ENCODE measurements at places on chromosomes 5 and 9.

DNA sequence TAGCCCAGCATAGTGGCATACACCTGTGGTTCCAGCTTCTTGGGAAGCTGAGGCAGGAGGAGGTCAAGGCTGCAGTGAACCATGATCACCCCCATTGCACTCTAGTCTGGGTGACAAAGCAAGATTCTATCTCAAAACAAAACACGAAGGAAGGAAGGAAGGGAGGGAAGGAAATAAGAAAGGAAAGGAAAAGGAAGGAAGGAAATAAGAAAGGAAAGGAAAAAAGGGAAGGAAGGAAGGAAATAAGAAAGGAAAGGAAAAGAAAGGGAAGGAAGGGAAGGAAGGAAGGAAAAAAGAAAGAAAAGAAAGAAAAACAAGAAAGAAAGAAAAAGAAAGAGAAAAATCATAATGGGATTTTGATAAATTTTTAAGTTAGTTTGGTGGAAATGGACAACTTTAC, 3.1 kb upstream of the STX17 start:
- DNase-seq: no peak

- no peak for DNase-seq
Observed at GRCh38 chr9:107161338-107161737, 121.7 kb upstream of the RAD23B start.

- DNase-seq: no peak
Observed at GRCh38 chr9:120643061-120643460, 63.1 kb upstream of the CDK5RAP2 start.

GRCh38 chr5:111856876-111857466, 100.0 kb upstream of the NREP start:
- DNase-seq: no peak

- DNase-seq: no peak
Observed at GRCh38 chr9:93237540-93237939, 53.6 kb downstream of the WNK2 start.

DNA sequence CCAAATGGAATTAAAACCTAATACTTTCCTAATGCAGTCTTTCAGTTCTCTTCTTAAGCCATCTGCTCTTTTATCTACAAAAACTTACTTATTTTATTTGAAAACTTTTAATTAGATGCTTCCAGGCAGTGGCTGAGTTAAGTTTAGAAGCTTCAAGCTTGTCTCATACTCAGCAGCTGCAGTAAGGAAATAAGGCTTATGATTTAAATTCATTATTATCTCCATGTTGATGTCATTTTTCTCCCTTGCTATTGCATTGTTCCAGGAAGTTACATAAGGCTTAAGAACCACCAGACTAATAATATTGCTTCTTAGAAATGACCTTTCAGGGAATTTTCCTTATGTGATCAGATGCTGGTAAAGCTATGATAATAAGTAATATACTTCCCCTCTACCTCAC, 119.6 kb downstream of the PPP2R2B start:
- DNase-seq: no peak

DNA sequence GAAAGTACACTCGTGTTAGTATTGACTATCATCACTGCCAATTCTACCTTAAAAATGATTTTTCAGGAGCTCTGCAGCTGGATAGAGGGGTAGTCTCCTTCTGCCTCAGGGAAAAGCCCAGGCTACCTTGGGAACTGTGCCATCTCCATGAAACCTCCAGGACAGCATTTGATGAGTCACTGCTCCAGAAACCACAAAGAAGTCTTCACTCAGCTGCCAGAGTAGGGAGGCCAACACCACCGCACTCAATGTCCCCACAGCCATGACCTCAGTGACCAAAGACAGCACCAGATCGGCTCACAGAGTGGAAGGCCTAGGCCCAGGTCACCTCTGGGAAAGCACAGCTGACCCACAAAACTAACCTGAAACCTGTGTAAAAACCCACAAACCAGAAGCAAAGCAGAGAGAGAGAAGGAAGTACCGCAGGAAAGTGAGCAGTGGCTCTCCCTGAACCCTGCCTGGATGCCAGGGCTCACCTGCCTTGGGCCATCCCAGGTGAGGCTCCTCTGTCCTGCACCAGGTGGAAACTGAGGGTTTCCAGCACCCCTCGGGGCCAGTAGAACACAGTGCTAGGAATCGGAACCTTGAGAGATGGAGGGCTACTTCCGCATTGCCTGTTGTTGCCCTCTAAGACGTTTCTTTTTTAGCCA, 30.0 kb downstream of the S1PR3 start:
- no peak for DNase-seq

- DNase-seq: no peak
Observed at GRCh38 chr9:13292782-13293181, 13.3 kb upstream of the MPDZ start.
